ENCODE measurements at places on chromosomes 1 and 21.

GRCh38 chr1:243848858-243849420 lies 1.1 kb downstream of the AKT3 start:
- no peak for DNase-seq

- no peak for DNase-seq
These were observed 42.3 kb downstream of the DSTYK start for GRCh38 chr1:205169248-205169647.

GRCh38 chr21:20728691-20729090 lies 269.5 kb upstream of the NCAM2 start:
- no peak for DNase-seq

- DNase-seq: no peak
These were observed 34.3 kb upstream of the COL6A1 start for GRCh38 chr21:45947296-45947695.

DNA sequence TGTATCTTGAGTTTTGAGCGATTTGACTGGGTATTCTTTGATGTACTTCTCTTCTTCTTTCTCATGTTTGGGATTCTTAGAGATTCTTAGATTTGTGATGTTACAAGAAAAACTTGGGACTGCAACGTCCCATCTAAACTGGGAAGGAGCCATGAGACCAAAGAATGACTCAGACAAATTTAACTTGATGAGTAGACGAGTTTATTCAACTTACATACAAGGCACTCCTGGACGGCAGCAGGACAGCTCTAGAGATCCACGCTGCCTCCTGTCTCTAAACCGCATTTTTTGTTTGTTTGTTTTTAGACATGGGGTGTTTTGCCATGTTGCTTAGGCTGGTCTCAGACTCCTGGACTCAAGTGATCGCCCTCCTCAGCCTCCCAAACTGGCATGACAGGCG lies 137.1 kb downstream of the PIK3R3 start:
- DNase-seq: no peak

- no peak for DNase-seq
These were observed 1.6 kb downstream of the NFIA start for GRCh38 chr1:61083807-61084440.

- no peak for DNase-seq
These were observed 53.4 kb downstream of the KRTAP19-8 start for GRCh38 chr21:30984889-30985288.

GRCh38 chr1:43757343-43758053 lies 50.2 kb downstream of the ST3GAL3 start:
- no peak for DNase-seq

- DNase-seq: no peak
These were observed 140.5 kb upstream of the MAP1LC3C start for GRCh38 chr1:242139442-242139841.

- DNase-seq: peak; percentile 44
These were observed 2.6 kb upstream of the TOR3A start for GRCh38 chr1:179079113-179079761.

DNA sequence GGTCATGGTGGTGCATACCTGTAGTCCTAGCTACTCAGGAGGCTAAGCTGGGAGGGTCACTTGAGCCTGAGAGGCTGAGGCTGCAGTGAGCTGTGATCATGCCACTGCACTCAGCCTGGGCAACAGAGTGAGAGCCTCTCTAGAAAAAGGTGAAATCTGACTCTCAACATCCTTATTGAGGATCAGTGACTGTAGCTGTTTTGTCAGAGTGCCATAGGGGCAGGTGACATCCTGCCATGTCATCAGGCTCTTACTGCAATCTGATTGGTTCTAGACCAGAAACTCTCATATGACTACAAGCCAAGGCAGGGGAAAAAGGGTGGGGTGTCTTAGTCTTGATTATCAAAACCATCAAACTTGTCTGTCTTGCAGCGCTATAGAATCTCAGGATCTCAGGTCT lies 62.8 kb upstream of the NGF start:
- DNase-seq: no peak

Measured in T1000 (cell line).